Dorsolateral prefrontal cortex (tissue), 122 donors: ENCODE measurements at places on chromosomes 1 and 21. TPM values are rescaled to one million over a fixed set of nuclear protein-coding genes. Genes with fewer than 3 reads are reported as not detected.

The PPIAL4G gene
- 0.62 TPM for total RNA-seq

- DNase-seq, result no peak
These were observed 85.1 kb upstream of the PLXNA2 start for GRCh38 chr1:208329300-208329699.

- DNase-seq, result no peak
These were observed 194.8 kb downstream of the ATG4C start for GRCh38 chr1:62978741-62979140.

DNA sequence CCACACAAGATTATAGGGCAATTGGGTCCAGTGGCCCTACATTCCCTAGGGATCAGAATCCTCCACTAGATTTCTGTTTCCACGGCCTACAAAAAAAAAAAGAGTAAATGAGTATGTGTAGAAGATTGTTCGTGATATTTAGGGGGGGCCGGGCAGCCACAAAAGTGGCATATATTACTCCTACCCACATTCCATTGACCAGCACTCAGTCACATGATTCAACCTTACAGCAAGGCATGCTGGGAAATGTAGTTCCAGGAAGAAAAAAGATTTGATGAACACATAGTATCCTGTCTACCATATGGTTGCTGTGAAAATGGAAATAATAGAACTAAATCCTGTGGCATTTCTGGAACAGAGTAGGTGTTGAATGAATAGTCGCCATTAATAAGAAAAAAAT, 43.4 kb upstream of the GJB5 start:
- DNase-seq, result no peak

DNA sequence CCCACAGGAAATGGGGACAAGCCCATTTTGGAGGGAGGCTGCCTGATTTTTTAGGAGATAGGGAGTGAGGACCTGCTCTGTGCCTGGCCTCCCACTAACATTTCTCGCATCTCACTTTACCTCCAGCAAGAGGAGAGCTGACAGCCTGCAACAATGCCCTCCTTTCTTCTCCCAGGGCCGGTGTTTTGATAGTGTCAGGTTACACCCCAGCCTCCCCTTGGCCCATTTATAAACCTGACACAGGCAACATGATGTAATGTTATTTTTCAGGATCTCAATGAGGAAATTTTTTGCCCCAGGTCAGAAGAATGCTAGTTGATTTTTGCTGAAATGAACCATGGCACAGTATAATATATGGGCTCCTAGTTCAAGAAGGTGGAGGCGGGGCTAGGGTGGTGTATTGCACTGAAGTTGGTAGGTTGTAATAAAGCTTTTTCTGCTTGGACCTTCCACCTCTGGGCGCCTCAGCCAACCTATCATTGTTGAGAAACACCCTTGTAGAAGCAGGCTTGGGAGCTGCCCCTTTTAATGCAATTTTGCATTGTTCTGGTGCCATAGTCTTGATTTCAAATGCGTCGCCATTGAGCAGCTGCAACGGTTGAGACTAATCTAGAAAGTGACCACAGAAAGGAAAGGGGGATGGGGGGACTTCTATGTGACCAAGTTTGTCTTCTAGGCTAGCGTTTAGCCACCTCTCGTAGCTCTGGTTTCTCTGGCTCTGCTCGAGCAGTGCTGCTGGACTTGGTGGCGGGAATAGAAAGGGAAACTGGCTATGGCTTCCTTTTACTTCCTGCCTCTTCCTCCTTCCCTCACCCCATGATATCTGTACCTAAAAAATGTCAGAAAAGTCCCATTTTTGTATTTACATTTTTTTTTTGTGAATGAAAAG, 53.0 kb downstream of the PBX1 start:
- DNase-seq, result no peak

- DNase-seq, result no peak
These were observed 221.3 kb downstream of the MRPL39 start for GRCh38 chr21:25385911-25386474.

DNA sequence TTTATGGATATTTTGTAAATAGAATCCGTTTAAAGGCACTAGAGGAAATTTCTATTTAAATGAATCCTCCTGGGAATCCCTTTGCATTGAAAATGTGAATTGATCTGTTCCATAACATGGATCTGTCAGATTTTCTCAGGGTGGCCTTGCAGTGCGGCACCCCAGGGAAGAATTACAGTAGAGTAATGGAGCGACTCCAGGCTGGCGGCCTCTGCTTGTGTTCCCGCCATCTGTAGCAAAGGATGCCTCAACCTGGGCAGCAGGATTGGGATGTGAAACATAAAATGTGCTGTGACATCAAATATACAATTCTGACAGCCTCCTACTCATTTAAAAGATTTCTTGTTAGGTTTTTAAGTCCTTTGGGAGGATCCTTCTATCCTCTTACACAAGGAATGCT, 115.9 kb downstream of the RHOU start:
- DNase-seq, result no peak

DNA sequence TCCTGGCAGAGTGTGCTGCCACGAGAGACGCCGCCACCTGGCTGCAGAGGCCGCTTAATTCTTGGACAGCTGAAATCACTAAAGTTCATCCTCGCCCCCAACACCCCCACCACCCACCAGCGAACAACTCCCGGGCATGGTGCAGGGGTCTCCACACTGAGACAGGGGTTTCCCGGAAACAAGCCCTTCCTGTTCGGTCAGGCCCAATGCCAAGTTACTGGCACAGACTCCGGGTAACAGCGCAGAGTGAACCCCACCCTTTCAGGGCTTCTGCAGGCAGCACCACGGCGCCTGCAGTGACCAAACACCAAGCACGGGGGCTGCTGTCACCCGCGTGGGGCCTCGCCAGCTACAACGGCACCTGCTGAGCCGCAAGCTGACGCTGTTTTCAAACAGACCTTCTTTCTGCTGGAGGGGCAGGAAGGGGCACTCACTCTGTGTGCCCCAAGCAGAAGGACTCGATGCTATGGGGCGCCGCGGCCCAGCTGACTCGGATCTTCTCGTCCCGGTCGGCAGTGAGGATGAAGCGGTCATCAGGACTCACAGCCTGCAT, 17.4 kb downstream of the WDR4 start:
- DNase-seq, result peak; percentile 77

- no peak for DNase-seq
These were observed 217.1 kb downstream of the KCNJ6 start for GRCh38 chr21:37699024-37699775.

The KIF2C gene
- 1.0 TPM for total RNA-seq

The KIAA0040 gene
- total RNA-seq, result 2.1 TPM

DNA sequence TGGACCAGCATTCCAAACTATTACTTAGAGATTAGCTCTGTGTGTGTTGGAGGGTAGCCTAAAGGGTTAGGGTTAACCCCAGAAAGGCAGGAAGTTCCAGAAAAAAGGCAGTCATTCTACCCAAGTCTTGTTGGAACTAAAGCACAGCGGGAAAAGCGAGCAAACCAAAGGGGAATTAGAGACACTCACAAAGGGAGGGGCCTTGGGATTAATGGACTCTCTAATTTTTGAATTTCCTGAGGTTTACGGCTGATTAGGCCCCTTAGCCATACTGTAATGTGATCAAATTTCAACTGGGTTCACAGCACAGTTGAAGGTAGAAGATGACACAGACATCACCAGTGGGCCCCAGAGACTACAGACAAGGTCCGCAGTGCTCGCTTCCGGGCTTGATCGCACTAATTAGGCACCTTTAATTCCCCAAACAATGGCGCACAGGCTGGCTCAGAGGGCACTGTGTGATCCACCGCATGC, 28.3 kb downstream of the CAPZB start:
- DNase-seq, result no peak

DNA sequence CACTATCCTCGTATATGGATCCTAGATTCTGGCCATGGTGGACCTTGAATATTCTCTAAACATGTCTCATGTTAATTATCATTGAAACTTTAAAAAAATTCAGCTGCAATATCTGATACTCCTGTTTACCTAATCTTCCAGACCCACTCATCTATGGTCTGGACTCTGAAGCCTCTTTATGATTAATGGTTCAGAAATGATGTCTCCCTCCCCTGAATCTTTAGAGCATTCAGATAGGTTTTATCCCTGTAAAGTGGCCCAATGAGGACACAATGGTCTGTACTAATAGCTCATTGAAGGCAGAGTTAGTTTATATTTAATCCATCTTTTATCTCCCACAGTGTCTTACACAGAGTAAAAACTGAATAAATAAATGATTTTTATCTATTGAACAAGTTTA, 53.0 kb upstream of the DUSP10 start:
- no peak for DNase-seq

DNA sequence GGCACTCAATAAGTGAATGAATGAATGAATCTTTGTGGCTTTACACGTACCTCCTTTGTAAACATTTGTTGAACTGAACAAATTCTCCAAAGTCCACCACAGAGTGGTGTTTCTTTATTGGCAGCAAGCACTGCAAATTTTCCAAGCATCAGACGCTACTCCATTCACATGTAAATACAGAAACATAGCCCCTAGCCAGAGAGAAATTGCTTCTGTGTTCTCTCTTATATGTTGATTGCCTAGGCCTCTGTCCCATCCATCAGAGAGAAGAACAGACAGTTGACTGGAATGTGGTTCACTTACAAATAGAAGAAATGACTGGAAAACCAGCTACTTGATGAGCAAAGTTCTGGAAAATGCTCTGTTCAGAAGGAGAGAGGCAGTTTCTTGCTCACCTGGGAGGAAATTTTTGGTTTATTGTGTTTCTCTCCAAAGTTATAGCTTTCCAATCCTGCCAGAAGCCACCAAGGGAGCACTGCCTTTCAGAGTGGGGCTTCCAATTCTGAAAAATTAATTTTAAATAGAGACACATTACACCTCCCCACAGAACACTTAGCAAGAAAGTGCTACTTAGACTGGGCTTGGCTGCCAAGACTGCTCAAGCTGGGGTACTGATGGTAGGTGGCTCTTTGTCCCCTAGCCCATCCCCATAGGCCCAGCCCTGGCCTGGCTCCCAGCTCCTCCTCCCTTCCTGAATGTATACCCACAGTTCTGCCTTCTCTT, 18.1 kb upstream of the KIRREL1 start:
- no peak for DNase-seq

DNA sequence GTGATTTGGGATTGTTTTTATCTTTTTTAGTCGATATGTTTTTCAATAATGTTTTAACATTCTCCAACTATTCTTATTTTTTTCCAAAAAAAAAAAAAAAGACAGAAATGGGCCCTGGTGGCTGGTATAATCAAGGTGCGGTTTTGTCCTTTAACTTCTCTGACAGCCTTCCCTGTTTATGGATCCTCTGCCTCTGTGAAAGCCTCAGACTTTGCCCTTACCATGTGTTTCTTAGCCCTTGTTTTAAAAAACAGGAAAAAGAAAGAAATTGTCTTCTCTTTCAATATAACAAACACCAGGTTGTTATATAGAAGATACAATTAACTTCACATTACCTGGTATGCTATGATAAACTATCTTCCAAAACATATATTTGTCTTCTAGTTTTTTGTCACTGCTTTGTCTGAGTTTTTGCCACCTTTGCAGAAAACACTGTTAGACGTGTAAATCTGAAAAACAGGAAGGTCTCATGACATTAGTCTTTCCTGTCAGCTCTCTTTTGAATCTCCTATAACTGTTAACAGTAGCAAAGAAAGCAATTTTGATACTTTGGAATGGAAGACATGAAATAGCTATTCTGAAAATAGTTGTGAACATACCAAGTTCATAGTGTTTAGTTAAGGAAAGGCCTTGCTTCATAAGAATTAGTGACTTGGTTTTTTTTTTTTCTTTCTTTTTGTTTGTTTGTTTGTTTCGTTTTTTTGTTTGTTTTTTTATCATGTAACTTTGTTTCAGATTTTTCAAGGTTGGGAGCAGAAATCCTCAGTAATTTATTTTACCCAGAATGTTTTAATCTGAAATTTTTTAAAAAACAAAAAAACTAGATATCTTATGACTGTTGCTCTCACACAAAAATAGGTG, 31.7 kb upstream of the CACYBP start:
- no peak for DNase-seq

The MPL gene
- 3.2 TPM for total RNA-seq

DNA sequence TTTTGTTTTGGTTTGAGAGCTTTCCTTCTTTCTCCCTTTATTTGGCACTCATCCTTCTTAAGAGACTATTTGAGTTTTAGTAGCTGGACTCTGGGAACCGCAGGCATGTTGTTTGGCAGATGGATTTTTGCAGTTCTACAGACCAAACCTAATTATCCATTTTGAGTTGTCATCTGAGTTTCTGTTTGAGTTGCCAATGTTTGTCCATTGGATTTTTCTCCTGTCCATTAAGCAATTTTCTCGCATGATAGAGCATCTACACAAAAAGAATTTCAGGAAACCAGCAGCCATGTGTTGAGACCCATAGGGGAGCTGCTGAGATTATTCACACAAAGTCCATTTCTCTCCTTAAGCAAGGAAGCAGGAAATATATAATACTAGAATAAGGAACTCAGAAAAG, 17.2 kb upstream of the CXADR start:
- DNase-seq, result no peak

DNA sequence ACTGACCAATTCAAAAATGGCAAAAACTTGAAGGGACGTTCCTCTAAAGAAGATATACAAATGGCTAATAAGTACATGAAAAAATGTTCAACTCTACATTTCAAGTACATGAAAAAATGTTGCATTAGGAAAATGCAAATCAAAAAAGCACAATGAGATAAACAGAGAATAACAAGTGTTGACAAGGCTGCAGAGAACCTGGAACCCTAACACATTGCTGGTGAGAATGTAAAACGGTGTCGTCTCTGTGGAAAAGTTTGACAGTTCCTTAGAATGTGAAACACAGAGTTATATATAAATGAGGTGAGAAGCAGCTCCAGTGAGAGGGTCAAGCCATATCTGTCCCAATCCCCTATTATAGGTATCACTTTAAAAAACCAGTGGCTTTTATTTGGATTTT, 44.6 kb upstream of the RBM34 start:
- DNase-seq, result no peak

GRCh38 chr1:21937034-21937371, at the start of gene HSPG2:
Gene HSPG2, minus strand, starts transcription at chr1:21937310. Its CDS starts 93 bp downstream, at chr1:21937217.
- no peak for DNase-seq

The HCN3 gene
- total RNA-seq, result 13.3 TPM

- DNase-seq, result no peak
These were observed 11.9 kb upstream of the PTCH2 start for GRCh38 chr1:44854970-44855369.

- no peak for DNase-seq
These were observed 155.3 kb downstream of the DISC1 start for GRCh38 chr1:231781892-231782291.

DNA sequence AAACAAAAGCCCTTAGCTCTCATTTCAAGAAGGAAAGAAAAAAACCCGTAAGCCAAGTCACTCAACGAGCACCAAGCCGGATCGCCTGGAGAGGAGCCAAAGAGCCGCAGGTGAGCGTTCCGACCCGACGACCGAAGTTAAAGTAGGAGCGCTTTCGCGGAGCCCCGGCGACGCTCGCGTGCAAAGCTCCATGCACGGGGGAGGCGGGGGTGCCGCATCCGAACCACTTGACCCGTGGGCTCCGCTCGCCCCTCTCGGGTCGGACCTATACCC, 382 bp downstream of the GPBP1L1 start:
- no peak for DNase-seq
